Natural killer cell treated with Interleukin-12 subunit alpha and Interleukin-12 subunit beta and Interleukin-15 and Interleukin-18, amount 100 ng/mL, for 72 hours (primary cell): ENCODE measurements at places on chromosomes 2 and 18.

DNA sequence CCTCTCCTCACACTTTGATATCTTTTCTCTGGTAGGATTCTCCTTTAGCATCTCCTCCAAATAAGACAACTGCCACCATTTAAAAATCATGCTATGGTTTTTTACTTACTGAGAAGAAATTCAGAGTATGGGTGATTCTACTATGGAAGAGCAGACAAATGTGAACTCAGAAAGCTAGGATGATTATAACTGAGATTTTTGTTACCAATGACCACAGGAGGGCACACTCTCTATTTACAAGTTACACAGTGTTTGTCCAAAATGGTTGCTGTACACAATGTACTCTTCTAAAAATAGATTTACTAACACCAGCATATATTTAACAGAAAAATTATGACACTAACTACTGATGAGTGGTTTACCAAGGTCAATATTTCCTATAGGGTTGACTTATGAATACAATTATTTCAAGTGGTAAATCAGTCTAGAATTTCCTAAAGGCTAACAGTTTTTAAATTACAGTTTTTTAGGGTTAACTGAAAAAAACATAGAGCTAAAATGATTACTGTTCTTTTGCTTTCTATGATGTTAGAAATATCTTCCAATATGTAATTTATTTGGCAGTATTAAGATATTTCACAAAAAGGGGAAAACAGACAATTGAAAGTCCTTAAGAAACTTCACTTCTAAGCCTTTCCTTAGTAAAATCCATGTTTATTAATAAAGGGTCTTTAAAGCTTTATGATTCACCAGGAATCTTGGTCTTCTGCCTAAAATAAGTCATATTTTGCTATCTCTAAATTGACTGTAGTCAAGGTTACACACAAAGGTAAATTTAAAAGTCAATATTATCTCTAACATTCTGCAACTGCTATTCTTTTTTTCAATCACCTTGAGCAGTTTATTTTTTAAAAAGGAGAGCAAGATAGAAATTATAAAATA, 57.2 kb downstream of the MAP4K3 start:
- no peak for DNase-seq

GRCh38 chr18:8623549-8624106, 14.4 kb downstream of the RAB12 start:
- DNase-seq, result no peak

- no peak for DNase-seq
Measured at GRCh38 chr2:168673265-168674189, 128.9 kb upstream of the NOSTRIN start.

DNA sequence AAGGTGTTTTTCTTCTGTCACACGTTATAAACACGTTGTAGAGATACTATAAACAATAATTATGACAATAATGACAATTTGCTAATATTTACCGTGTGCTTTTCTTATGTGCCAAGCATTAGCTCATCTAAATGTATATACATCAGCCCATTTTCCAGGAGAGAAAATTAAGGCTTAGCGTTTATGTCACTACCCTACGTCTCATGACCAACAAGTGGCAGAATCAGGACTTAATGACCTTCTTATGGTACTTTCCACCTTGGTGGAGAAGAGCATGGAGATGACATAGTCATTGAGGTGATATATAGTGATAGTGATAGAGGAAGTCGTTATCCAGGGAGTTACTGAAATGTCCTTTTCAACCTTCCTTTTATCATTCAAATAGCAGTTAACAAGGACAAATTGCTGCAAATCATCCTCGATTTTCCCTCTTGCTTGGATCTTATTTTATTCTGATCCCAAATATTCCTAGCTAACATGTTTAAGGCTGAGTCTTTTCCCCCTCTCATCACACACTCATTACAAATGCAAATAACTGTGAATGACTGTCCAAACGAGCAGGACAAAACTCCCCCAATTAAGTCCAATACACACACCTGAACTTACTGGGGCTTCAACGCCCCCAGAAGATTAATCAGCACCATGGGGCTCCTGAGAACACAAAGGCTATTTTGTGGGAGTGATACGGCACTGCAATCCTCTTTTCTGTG, 27.3 kb downstream of the SPRED2 start:
- no peak for DNase-seq

DNA sequence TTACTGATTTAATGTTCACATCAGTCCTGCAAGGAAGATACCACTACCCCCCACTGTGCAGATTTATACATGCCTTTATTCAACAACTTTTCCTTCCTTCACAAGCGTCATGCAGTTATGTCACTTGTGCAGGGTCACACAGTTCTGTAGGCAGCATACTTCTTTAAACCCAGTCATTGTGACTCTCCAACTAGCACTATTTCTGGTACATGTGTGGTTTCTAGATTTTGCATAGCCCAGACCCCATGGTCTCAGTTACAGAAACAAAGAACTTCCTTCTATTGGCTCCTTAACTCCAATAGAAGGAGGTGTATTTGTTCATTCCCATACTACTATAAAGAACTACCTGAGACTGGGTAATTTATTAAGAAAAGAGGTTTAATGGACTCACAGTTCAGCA, 333.1 kb downstream of the ZNF516 start:
- no peak for DNase-seq

GRCh38 chr2:59567151-59567550, 986.3 kb downstream of the BCL11A start:
- DNase-seq, result no peak

DNA sequence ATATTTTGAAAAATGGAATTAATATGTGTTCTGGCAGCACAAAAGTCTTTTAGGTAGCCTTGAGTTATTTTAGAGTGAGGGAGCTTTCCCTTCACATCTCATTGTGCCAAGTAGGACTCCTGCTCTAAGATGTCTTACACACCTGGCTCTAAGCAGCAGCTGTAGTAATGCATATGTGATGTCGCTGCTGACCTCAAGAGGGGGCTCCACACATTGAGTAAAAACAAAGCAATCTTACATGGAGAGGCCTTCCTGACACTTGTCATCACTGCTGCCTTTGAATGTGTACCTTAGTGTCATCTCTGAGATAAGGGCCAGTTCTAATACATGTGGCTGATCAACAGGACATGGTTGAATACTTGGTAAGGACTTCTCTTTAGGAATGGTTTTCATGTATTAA, 75.8 kb downstream of the ACTR3 start:
- no peak for DNase-seq

GRCh38 chr2:160061533-160061932, 882 bp downstream of the PLA2R1 start:
- DNase-seq, result no peak

DNA sequence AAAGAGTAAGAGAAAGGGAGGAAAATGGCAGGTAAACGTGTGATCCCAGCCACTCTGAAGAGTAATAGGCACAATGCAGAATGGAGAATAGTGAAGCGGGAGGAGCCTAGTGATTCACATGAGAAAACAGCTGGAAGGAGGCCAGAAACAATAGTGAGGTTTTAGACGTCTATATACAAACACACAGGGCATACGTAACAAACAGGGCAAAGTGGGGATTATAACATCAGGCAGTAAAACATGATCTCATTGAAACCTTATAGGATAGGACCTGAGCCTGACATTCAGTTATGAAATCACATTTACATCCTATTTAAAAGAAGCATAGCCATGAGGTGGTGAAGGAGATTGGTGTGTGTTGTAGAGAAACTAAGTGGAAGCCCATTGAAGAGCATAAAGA, 33.0 kb upstream of the GATA6 start:
- no peak for DNase-seq

- DNase-seq, result no peak
Measured at GRCh38 chr18:3037423-3037915, 24.5 kb upstream of the LPIN2 start.

DNA sequence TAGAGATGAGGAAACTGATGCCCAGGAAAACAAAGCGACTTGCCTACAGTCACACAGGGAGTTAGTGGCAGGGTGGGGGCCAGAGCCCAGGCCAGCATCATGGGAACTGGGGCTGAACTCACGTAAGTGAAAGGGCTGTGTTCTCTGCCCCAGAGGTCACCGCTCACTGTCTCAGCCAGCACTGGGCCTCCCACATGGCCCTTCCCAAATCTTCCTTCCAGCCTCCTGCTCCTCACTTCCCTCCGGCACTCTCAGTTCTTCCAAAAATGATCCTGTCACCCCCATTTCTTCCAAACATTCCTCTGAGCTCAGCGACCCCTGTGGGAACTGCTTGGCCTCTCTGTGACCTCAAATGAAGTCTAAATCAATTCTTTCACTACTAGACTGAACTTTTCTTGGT, 90.5 kb upstream of the TMEM247 start:
- no peak for DNase-seq

- DNase-seq, result no peak
Measured at GRCh38 chr2:107473150-107473549, 353.5 kb upstream of the RGPD4 start.

DNA sequence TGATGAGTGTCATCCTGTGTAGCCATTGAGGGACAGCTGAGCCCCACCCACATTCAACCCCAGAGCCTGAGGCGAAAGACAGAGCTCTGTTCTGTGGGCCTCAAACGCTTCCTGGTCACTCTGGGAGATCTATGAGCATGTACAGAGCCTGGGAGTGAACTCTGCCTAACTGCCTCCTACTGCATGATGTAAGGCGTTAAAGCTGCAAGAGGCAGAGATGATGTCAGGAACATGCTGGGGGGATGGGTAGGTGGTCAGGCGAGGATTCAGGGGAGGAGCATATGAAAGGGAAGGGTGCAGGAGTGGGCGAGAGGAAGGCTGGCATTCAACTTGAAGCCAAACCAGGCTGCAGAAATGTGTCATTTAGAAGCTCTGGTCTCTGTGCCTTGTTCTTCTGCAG, 181.0 kb downstream of the TFCP2L1 start:
- no peak for DNase-seq

GRCh38 chr18:60146220-60146960, 226.2 kb downstream of the MC4R start:
- no peak for DNase-seq

- DNase-seq, result no peak
Measured at GRCh38 chr2:3456125-3456524, 63.2 kb downstream of the ADI1 start.

GRCh38 chr18:55239740-55240139, 280.5 kb upstream of the CCDC68 start:
- no peak for DNase-seq

GRCh38 chr2:99940963-99941362, 201.4 kb downstream of the AFF3 start:
- peak; percentile 42 for DNase-seq

DNA sequence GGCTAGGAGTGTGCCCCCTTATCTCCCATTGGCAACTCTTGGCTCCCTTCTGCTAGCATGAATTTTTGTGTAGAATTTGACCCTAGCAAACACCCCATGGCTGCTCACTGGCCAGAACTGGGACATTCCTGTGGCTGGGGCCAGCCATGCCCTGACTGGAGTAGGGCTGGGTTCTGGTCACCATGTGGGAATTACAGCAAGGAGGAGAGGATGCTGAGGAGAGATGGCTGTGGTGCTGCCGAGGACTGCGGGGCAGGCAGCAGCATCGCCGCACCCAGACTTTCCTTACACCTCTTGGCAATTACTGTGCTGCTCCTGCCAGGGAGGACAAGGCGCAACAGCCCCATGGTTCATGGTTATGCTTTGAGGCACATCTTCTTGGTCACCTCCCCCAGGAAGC, 12.7 kb downstream of the KCNF1 start:
- DNase-seq, result no peak

GRCh38 chr2:236568922-236569572, 578 bp upstream of the ACKR3 start:
- DNase-seq, result no peak

- peak; percentile 84 for DNase-seq
Measured at GRCh38 chr2:27123302-27124150, at the start of gene ABHD1. Gene ABHD1, plus strand, starts transcription at chr2:27123815. Its CDS starts 134 bp downstream, at chr2:27123949.

DNA sequence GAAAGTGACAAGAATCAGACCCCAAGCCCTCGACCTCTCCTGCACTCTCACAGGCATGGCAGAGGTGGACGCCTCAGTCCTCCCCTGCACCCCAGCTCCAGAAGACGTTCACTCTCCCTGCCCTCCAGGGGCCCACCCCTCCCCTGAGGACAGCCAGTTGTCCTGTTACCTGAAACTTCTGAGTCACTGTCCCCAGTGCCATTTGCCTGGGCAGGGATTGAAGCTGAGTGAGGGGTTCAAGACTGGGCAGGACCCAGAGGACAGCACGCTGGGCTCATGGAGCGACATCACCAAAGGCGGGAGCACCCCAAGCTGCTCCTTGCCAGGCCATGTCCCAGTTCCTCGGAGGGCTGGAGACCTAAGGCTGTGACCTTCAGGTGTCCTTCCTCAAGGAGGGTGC, 34.2 kb upstream of the COL6A3 start:
- no peak for DNase-seq

DNA sequence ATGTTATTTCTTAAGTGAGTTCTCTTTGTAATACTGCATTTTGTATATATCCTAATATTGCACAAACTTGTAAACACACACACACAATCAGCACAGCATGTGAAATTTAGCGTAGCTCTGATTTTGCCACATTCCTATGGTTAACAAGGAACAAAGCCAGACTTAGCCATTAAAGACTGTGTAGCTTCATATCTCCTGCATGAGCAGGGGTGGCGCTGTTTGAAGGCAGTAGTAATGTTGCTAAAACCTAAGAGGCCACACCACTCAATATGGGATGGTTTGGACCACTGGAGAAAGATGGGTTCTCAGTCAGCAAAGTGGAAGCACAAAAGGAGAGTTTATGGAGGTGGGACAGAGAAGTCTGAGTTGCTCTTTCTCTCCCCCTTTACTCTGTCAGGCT, 61.1 kb upstream of the RND3 start:
- DNase-seq, result no peak

GRCh38 chr2:216188559-216188850, 79.4 kb downstream of the XRCC5 start:
- no peak for DNase-seq

DNA sequence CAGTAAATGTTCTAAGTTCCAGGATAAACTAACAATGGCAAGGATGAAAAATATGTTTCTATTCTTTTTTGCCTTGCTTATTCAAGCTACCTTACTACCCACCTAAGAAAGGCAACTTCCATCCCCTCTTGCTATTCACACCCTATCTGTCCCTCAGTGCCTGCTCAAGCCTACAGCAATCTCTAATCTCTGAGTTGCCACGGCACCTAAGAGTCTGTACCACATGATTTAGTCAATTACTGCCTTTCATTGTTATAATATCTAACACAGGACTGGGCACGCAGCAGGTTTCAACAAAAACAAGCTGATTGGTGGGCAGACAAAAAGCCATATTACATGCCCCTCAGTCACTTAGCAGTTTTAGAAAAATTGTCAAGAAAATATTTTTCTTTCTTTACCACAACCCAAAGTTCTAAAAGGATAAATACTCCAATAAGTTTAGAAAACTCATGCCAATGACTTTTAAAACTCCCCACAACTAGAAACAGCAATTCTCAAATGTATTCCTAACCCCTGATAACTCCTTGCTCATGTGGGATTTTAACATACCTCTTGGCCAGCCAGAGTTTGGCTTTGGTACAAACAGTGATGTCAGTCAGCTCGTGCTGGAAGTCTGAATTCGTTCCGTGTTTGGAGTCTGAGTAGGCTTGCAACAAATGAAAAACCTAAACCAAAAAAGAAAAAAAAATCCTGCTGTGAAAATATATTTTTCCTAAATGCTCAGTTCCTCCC, 117.3 kb upstream of the ZFP36L2 start:
- no peak for DNase-seq

- DNase-seq, result no peak
Measured at GRCh38 chr2:177042311-177042710, 170.3 kb upstream of the HNRNPA3 start.

GRCh38 chr2:44135296-44135695, 33.4 kb upstream of the PPM1B start:
- DNase-seq, result no peak

- DNase-seq, result no peak
Measured at GRCh38 chr2:187693923-187694322, 139.7 kb upstream of the TFPI start.
